Stimulated activated CD8-positive, alpha-beta memory T cell treated with anti-CD3 and anti-CD28 coated beads, Interleukin-7, amount 100 ng/mL, for 48 hours (primary cell): ENCODE measurements at places on chromosomes 3 and 15.

DNA sequence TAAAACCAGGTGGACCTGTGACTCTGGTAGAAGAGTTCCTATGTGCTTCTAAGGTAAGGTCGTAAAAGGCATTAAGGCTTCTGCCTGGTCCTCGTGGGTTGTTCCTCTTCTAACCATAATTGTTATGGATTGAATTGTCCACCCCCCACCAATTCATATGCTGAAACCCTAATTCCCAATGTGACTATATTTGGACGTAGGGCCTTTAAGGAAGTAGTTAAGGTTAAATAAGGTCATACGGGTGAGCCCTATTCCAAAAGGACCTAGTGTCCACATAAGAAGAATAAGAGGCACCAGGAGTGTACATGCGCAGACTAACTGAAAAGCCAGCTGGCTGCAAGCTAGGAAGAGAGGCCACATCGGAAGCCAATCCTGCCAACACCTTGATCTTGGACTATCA lies 1.9 kb downstream of the ADPGK start:
- no peak for DNase-seq

DNA sequence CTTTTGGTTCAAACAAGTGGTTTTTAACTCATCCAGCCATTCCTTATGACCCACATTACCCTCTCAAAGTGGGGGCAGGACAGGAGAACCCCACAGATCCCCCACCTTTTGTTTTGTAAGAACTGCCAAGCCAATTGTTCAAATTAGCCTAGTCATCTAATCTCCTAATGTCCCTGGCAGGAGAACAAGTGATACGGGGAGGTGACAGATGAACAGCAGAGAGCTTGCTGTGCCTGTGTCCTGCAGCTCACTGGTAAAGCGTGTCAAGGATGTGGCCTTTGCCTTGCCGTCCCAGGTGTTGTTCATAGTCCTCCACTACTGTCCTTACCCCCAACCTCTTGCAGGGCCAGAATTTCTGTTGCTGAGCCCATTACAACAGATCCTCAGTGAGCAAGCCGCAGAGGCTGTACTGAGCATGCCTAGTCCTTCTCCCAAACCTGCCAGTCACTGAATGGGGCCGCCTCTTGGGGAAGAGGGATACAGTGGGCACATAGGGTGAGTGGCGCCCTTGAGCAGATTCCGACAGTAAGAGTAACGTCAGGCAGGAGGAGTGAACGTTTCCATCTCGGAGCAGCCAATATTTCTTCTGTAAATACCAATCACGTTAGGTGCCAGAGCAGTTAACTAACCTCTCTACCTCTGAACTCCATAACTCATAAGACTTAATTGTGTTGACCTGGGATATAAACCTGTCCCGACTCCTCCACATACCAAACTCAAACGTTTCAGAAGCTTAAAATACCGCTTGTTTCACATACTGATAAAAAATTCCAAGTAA lies 87.4 kb downstream of the ITPR1 start:
- no peak for DNase-seq

DNA sequence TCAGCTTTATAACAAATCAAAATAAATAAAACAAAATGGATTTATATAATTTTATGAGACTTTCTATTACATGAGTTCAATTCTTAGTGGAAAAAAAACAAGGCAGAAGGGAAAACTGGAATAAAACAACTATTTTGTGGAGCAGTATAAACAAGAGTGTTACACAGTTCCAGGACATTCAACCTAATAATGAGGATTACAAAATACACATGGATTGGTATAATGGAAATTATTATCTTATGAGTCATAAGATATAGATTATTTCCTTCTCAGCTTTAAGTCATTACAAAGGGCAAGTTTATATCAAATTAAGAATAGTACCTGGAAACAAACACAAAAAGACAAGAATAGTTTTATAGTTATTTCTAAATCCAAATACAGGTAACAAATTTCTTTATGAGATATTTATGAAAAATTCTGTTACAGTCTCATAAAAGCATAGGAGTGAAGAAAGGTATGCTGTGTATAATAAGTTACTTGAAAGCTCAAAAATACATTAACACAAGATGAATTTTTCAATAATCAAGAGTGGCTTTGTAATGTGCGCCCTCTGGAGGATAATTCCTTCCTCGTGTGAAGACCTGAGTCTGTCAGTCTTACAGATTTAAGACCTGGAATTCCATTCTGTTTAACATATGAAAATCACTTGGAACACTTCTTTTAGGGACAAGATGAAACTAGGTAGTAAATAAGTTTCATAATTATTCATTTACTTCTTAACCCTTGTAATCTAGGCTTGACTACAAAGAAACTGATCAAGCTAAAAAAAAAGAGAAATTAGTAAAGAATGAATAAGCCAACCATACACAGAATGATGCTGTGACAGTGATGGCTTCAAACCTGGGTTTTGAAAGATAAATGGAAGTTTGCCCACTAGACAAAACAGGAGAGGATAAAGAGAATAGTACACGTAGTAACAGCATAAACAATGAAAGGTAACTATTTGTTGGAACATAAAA lies 9.5 kb downstream of the COPS2 start:
- DNase-seq: no peak

DNA sequence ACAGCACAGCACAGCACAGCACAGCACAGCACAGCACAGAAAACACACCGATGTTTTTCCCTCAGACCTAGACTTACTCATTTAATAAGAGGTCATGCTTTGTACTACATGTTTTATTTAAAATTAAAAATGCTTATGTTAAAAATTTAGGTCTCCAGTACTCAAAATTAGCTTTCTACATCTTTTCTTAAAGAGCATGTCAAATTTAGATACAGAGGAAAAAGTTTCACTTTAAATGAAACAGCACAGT lies 78.7 kb downstream of the CHAC1 start:
- DNase-seq: no peak
